ENCODE measurements at places on chromosomes 11 and 22.

DNA sequence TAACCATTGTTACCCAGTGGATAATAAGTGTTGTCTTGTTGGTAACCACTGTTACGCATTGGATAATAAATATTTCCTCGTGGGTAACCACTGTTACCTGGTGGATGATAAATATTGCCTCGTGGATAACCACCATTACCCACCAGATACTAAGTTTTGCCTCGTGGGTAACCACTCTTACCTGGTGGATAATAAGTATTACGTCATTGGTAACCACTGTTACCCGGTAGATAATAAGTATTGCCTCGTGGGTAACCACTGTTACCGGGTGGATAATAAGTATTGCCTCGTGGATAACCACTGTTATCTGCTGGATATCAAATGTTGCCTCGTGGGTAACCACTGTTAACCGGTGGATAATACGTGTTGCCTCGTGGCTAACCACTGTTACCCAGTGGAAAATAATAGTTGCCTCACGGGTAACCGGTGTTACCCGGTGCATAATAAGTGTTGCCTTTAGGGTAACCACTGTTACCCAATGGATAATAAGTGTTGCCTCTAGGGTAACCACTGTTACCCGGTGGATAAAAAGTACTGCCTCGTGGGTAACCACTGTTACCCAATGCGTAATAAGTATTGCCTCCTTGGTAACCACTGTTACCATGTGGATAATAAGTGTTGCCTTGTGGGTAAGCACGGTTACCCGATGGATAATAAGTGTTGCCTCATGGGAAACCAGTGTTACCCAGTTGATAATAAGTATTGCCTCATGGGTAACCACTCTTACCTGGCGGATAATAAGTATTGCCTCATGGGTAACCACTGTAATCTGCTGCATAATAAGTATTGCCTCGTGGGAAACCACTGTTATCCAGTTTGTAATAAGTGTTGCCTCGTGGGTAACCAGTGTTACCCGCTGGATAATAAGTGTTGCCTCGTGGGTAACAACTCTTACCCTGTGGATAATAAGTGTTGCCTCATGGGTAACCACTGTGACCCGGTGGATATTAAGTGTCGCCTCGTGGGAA lies 21.9 kb upstream of the NXPE4 start:
- no peak for DNase-seq

DNA sequence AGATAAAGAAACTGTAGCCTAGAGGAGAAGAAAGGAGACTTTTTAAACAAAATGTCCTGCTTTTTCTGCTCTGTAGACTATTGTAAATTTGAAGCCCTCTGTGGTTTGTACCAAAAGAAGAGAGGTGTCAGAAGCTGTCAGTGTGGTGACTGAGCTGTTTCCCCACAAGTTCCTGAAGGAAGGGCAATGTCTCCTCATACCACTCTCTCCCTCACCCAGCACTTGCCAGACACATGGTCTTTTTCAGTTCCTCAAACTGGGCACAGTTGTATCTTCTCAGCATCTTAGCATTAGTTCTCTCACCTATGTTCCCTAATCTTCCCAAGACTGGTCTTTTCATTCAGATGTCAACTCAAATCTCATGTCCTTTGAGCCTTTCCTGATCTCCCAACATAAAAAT lies 4.3 kb downstream of the BCO2 start:
- no peak for DNase-seq

DNA sequence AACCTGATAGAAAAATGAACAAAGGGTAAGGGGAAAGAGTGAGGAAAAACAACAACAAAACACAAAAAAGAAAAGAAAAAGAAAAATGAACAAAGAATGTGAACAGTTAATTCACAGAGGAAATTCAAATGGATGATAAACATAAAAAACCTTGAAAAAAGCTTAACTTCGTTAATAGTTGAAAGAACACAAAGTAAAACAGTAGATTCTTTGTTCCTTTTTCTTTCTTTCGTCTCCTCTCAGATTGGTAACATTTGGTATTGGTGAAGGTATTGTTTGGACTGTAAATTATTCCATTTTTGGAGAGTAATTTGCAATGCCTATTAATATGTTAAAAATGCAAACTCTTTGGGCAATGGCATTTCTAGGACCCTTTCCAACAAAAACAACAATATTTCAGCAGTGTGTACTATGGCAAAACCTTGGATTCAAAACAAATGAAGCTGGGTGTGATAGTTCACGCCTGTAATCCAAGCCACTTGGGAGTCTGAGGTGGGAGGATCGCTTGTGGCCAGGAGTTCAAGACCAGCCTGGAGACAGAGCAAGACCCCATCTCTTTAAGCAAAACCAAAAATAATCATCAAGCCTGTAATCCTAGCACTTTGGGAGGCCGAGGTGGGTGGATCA lies 3.3 kb upstream of the BACE1 start:
- peak; percentile 57 for DNase-seq

DNA sequence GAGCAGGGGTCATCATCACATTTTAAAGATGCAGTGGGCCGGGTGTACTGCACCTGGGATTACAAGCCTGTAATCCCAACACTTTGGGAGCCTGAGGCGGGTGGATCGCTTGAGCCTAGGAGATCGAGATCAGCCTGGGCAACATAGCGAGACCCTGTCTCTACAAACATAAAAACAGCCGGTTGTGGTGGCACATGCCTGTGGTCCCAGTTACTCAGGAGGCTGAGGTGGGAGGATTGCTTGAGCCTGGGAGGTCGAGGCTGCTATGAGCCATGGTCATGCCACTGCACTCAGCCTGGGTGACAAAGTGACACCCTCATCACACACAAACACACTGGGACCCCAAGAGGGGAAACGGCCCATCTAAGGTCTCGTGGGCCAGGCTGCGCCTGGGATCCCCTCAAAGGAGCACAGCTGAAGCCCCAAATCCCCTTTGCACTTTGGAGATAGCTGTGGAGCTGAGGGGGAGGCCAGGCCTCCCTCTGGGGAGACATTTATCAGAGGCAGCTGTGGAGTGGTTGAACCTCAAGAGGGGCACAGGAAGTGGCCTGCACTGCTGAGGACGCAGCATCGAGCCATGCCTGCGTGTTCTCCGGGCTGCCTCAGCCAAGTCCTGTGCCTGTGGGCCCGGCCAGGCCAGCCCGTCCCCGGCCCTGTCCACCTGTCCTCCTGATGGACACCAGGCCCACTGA lies 27.5 kb downstream of the OSBPL5 start:
- no peak for DNase-seq

- no peak for DNase-seq
Measured at GRCh38 chr11:47778878-47779483, 11.8 kb upstream of the FNBP4 start.

DNA sequence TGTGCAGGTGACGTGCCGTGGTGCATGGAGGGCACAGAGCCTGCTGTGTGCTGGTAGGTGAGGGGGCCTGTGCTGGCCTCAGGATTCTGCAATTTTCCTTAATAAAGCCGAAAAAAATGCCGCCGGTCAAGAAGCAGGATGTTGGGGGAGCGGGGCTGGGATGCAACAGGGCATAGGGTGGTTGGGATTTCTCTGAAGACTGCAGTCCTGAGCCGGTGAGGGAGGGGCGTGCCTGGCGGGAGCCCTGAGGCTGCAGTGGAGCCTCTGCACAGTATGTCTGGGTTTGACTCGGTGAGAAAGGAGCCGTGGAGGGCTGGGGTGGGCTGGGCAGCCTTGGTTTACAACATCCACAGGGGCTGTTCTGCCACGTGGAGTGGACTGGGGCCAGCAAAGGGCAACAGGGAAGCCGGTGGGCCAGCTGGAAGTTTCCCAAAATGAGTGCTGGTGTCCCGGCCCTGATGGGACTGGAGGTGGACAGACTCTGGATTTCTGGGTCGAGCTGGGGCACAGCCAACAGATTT lies 1.3 kb downstream of the CDHR5 start:
- DNase-seq: no peak

GRCh38 chr11:9231848-9232177 lies 33.3 kb downstream of the DENND5A start:
- no peak for DNase-seq

- no peak for DNase-seq
Measured at GRCh38 chr22:42356533-42356932, 75.7 kb downstream of the NFAM1 start.

DNA sequence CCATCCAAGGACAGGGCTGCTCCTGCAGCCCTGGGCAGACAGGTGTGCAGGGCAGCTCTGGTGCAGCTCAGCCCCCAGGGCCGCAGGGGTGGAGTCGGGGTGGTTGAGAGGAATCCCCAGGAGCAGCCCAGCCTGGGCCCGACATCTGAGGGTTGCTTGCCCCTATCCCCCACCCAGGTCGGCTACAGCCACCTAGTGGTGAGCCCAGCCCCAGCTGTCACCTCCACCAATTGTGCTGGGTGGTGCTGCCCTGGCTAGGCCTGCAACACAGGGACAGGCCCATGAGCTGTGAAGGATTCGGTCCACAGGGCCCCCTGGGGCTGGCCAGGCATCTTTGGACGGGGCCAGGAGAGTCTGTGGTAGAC lies 29.6 kb downstream of the RTN4R start:
- DNase-seq: no peak

- no peak for DNase-seq
Measured at GRCh38 chr22:48337957-48338792, 1489.5 kb downstream of the BRD1 start.

- DNase-seq: no peak
Measured at GRCh38 chr11:133501643-133502539, 30.4 kb downstream of the OPCML start.

DNA sequence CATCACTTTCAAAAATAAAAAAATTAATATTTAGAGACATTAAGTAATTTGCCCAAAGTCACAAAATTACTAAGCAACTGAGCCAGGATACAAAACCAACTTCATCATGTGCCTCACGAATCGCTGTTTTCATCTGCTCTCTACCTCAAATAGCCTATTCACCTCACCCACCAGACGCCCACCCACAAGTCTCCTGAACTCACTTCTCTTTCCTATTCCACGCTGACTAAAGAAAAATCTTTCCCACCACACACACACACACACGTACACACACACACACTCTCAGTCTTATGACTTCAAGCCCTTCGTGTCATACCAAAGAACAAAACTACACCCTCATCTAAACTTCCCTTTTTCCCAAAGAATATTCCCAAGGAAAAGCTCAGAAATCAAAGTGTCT lies 2.2 kb downstream of the OR8B12 start:
- DNase-seq: no peak

DNA sequence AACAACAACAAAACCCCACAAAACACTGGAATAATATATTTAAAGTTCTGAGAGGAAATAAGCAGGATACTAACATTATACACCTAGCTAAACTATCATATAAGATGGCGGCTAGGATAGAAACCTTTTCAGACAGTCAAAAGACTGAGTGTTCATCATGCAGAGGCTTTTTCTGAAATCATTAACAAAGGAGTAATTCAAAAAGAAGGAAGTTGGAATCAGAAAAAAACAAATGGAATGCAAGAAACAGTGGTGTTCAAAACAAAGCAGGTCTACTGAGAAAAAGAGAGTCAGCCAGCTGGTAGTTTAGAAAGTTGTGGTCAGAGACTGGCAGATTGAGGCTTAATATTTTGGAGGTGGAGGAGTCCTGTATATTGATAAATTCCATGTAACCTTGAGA lies 30.1 kb upstream of the ZBTB44 start:
- DNase-seq: no peak

GRCh38 chr11:394034-394857 lies at the start of gene PKP3:
TSS of gene PKP3 (plus strand) at chr11:394209. CDS start at chr11:394293, 84 bp downstream.
- no peak for DNase-seq

GRCh38 chr11:93712678-93713077 lies 28.6 kb downstream of the TAF1D start:
- DNase-seq: no peak

- DNase-seq: no peak
Measured at GRCh38 chr11:133919330-133920108, 37.2 kb downstream of the IGSF9B start.

DNA sequence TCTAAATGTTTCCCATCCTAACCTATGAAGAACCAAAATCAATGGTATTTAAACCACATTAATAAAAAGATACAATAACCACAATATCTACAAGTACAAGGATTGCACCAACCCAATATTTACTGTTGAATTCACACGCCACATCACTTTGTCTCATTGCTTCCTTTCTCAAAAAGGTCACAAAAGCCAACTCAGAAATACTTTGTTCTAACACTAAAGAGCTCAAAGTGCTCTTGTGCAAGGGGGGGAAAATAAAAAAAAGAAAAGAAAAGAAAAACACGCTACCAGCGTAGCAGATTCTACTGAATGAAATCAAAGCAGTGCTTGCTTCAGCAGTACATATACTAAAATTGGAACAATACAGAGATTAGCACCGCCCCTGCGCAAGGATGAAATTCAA lies 10.5 kb upstream of the ARHGAP32 start:
- DNase-seq: no peak

GRCh38 chr11:8813658-8814057 lies 97.3 kb upstream of the AKIP1 start:
- no peak for DNase-seq

GRCh38 chr11:61357233-61357893 lies 4.3 kb downstream of the CYB561A3 start:
- no peak for DNase-seq

All from AG04449 (cell line).